Neural progenitor cell (in vitro differentiated cells): ENCODE measurements at places on chromosomes 12 and 14. TPM values are rescaled to one million over a fixed set of nuclear protein-coding genes. Genes with fewer than 3 reads are reported as not detected.

Gene BMP4
- 11.0 and 18.4 TPM in 2 replicates for total RNA-seq

Gene BCL2L14
- total RNA-seq: not detected in 2 replicates

Gene KRT72
- not detected in 2 replicates for total RNA-seq

Gene PIWIL1
- total RNA-seq: not detected in 2 replicates
